Lower lobe of right lung (tissue), 2 donors: ENCODE measurements at places on chromosomes 6 and 20. TPM values are rescaled to one million over a fixed set of nuclear protein-coding genes. Genes with fewer than 3 reads are reported as not detected.

Gene FAM184A
- 15.9 TPM for total RNA-seq

Gene SIRPG
- 0.97 TPM for total RNA-seq

Gene COL9A1
- total RNA-seq, result not detected

- DNase-seq, result no peak
These were observed 54.9 kb downstream of the CPNE5 start for GRCh38 chr6:36784376-36784636.

DNA sequence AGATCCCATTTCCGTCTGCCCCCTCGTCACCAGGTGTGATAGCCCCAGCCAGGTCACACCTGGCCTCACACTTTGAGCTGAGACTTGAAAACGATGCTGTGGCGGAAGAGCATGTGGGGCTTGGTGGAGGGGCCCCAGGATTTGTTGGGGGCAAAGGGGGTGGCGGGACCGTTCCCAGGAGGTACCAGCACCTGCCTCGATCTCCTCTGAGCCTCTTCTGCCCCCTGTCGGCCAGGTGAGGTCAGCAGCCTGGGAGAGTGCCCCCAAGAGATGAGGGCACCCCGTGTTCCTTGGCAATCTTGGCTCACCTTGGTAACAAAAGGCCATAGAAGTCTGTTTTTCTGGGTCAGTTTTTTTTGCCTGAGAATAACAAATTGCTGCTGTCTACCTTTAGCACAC is 25.4 kb downstream of the SPATA2 start:
- DNase-seq, result no peak

GRCh38 chr6:159645640-159646039 is 47.4 kb downstream of the SOD2 start:
- DNase-seq, result no peak

DNA sequence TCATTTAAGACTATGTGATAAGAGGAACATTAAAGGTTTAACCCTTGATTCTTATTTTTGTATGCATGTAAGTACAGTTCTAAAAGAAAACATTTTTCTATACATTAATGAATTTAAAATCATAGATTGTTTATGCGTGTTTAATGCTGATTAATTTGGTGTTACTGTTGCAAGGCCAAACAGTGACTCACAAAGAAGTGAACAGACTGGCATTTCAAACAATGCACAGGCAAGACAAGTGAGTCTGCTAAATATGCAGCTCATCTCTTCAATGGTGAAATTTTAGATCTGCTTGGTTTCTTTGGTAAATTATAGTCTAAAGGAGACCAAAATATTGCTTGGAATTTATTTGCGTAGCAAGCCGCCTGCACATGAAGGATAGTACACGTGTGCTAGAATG is 417.4 kb upstream of the SOX4 start:
- no peak for DNase-seq

GRCh38 chr6:32109114-32109764 is at the start of gene TNXB:
TSS of gene TNXB (minus strand) at chr6:32109338. CDS start at chr6:32098198, 11,140 bp downstream.
- no peak for DNase-seq

- DNase-seq, result no peak
These were observed 46.3 kb downstream of the TBPL1 start for GRCh38 chr6:133999305-133999704.

GRCh38 chr20:57919049-57919448 is 209.2 kb upstream of the PMEPA1 start:
- DNase-seq, result no peak
